ENCODE measurements at places on chromosomes 16 and 17. TPM values are rescaled to one million over a fixed set of nuclear protein-coding genes. Genes with fewer than 3 reads are reported as not detected.
A peak's percentile ranks its signal among the peaks of the same experiment; 100 is the strongest.

- H3K36me3 ChIP-seq, result peaks cover 7% of the 10 kb centered on the region
- H3K27ac ChIP-seq, result peak overlapping the region; percentile 84
- H3K27me3 ChIP-seq, result no peaks in the 10 kb centered on the region
These were observed 40.8 kb downstream of the YPEL2 start for GRCh38 chr17:59372138-59372751.

The ATP2A1 gene
- 1.8 TPM for total RNA-seq

DNA sequence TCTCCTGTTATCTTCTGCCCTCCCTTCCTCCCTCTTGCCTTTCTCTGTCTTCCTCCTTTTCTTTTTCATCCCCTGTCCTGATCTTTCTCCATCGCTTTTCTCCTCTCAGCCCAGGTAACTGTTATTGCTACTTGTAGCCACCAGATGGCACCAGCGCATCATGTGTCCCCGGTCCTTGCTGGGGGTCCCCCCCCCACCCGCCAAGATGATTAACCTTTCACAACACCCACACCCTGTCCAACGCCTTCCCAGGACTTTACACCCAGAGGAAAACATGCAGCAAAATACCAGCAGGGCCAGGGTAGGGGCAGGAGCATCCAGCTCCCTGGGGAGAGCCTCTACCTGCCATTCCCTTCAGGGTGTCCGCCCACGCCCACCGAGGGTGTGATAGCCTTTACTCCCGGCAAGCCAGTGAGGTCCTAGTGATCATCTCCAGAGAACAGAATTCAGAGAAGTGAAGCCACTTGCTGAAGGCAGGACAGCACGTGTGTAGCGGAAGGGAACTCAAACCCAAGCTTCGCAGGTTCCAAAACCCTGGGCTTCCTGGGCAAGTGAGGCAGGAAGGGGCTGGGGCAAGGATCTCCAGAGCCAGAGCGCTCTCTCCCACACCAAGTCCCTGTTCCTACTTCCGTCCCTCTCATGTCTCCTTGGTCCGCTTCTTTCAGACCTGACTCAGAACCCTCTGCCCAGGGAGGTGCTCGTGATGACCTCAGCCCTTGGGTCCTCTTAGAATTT is 13.4 kb upstream of the TAC4 start:
- DNase-seq, result peak; percentile 16
- H3K27me3 ChIP-seq, result peaks cover 14% of the 10 kb centered on the region
- no peak overlapping the region for H3K4me3 ChIP-seq
- H3K4me1 ChIP-seq, result peaks cover 4% of the 10 kb centered on the region

GRCh38 chr17:17971431-17972125 is 622 bp downstream of the TOM1L2 start:
- no peaks in the 10 kb centered on the region for H3K36me3 ChIP-seq
- peaks cover 34% of the 10 kb centered on the region for H3K4me1 ChIP-seq
- H3K27ac ChIP-seq, result peak overlapping the region; percentile 21
- DNase-seq, result no peak

GRCh38 chr17:867896-868489 is 85.8 kb downstream of the MRM3 start:
- no peaks in the 10 kb centered on the region for H3K4me1 ChIP-seq
- no peak overlapping the region for H3K4me3 ChIP-seq
- DNase-seq, result no peak
- no peaks in the 10 kb centered on the region for H3K36me3 ChIP-seq

GRCh38 chr17:41547921-41548843 is 20.1 kb upstream of the KRT19 start:
- no peak overlapping the region for H3K4me3 ChIP-seq
- DNase-seq, result peak; percentile 17
- peaks cover 21% of the 10 kb centered on the region for H3K4me1 ChIP-seq
- peak overlapping the region; percentile 34 for H3K27ac ChIP-seq
- H3K27me3 ChIP-seq, result peaks cover 2% of the 10 kb centered on the region

DNA sequence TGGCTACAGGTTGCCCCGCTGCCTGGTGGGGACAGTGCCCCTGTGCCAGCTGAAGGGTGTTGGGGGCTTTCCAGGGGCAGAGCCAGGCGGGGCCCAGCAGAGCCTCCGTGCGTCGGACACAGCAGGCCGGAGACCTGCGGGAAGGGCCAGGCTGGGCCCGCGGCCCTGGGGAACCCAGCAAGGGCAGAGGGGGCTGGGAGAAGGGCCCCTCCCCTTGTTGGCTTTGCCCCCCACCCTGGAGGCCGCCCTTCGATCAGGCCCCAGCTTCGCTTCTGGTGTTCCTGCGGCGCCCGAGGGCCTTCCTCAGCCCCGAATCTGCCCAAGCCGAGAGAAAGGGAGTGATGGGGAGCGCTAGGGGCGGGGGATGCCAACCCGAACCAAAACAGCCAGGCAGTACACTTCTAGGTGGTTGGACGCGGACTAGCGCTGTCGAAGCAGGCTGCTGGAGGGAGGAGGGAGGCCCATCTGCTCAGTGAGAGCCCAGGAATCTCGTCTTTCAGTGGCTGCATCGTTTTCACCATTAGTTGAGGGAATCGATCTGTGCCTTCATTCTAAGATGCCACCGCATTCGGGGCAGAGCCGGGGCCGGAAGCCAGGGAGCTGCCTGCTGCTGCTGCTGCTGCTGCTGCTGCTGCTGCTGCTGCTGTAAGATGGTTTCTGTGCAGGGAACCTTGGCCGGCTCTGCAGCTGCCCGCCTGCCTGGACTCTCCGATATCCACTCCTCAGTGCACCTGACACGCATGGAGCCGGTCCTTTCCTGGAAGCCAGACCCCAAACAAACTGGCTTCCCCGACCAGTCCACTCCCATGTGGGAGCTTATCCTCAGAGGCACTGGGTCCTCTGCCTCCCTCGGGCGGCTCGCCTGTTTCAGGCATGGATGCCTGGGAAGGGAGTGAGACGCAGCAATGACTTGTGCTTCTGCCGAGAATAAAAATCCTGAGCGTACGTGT is 1.7 kb downstream of the JPH3 start:
- H3K27ac ChIP-seq, result no peak overlapping the region
- peaks cover 2% of the 10 kb centered on the region for H3K4me1 ChIP-seq
- no peaks in the 10 kb centered on the region for H3K36me3 ChIP-seq

The DHODH gene
- 27.1 TPM for total RNA-seq

GRCh38 chr17:5164436-5164835 is 27.2 kb downstream of the ZNF594 start:
- no peaks in the 10 kb centered on the region for H3K36me3 ChIP-seq
- no peak overlapping the region for H3K4me3 ChIP-seq
- H3K27ac ChIP-seq, result no peak overlapping the region

The KAT2A gene
- 59.6 TPM for total RNA-seq

- DNase-seq, result no peak
- H3K4me3 ChIP-seq, result no peak overlapping the region
- no peaks in the 10 kb centered on the region for H3K36me3 ChIP-seq
- H3K4me1 ChIP-seq, result peaks cover 2% of the 10 kb centered on the region
- no peak overlapping the region for H3K27ac ChIP-seq
These were observed 8.2 kb upstream of the CDYL2 start for GRCh38 chr16:80812593-80812992.

The CACNG3 gene
- not detected for total RNA-seq

The SPNS3 gene
- total RNA-seq, result 3.3 TPM

GRCh38 chr17:1961189-1961588 is 63.9 kb downstream of the RTN4RL1 start:
- H3K27ac ChIP-seq, result no peak overlapping the region
- H3K27me3 ChIP-seq, result no peaks in the 10 kb centered on the region
- no peaks in the 10 kb centered on the region for H3K4me1 ChIP-seq
- DNase-seq, result no peak

The OR3A3 gene
- total RNA-seq, result not detected

DNA sequence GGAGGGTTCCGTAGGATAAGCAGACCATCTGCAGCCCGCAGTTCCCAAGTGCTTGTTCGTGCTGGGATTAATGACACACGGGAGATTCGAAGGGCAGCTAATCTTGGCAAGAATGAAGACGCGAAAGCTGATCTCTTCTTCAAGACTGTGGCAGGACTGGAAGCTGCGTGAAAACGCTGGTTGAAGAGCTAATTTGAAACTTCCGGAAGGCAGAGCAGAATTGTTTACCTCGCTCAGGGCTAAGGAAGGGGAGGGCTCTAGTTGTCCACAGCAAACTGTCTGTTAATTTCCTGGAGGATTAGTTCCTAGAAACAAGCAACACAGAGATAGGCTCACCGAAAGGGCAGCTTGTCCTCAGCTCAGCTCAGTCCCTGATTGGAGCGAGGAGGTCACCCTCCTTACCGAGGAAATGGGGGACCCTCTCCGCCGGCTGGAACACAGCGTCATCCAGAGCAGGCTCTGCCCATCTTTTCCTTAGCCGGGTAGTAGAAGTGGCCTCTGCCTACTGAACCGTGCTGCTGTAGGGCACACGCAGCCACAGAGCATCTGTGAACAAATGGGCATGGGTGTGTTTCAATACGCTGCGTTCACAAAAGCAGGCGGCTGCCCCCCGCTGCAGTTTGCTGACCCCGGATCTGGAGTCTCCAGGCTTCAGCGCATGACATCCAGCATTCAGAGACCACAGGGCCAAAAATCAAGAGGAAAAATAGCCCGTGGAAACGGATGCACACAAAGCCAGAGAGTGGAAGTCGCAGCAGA is 16.7 kb upstream of the BAIAP2 start:
- peaks cover 10% of the 10 kb centered on the region for H3K36me3 ChIP-seq
- peak overlapping the region; percentile 95 for H3K27ac ChIP-seq
- peak; percentile 50 for DNase-seq
- H3K4me1 ChIP-seq, result peaks cover 25% of the 10 kb centered on the region
- H3K4me3 ChIP-seq, result peak overlapping the region; percentile 77

DNA sequence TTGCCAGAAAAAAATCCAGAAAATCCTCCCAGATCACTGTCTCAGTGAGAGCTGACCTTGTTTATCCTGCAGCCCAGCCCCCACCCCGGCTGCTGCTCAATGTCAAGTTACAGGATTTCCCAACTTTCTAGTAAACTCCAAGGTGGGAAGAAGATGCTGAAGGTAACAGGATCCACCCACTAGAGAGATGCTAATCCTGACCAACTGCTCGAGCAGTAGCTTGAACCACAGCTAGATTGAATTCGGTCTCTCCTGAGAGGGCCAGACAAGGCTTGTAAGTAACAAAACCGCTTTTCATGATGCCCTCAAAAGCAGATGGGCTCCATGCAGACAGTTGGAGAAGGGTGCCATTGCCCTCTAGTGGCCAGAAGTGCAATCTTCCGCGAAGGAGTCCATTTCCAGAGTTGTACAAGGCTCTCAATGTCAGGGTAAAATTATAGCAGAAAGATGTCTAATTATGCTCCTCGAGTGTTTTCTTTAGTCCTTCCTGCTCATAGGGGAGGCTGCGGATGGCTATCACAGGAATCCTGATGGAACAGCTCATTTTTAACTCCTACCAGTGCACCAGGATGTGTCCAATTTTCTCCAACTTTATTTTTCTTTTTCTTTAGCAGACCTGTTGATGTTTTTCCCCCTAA is 3.9 kb downstream of the CDH11 start:
- H3K27me3 ChIP-seq, result peaks cover 13% of the 10 kb centered on the region
- no peaks in the 10 kb centered on the region for H3K4me1 ChIP-seq
- H3K36me3 ChIP-seq, result no peaks in the 10 kb centered on the region
- no peak overlapping the region for H3K27ac ChIP-seq

- DNase-seq, result no peak
- no peak overlapping the region for H3K27ac ChIP-seq
- H3K4me1 ChIP-seq, result peaks cover 12% of the 10 kb centered on the region
- no peaks in the 10 kb centered on the region for H3K36me3 ChIP-seq
- no peak overlapping the region for H3K4me3 ChIP-seq
These were observed 5.6 kb downstream of the BAIAP3 start for GRCh38 chr16:1338855-1339675.

- H3K4me1 ChIP-seq, result no peaks in the 10 kb centered on the region
- no peak for DNase-seq
- H3K36me3 ChIP-seq, result no peaks in the 10 kb centered on the region
- no peak overlapping the region for H3K4me3 ChIP-seq
These were observed 156.4 kb downstream of the HS3ST2 start for GRCh38 chr16:22970209-22970865.

DNA sequence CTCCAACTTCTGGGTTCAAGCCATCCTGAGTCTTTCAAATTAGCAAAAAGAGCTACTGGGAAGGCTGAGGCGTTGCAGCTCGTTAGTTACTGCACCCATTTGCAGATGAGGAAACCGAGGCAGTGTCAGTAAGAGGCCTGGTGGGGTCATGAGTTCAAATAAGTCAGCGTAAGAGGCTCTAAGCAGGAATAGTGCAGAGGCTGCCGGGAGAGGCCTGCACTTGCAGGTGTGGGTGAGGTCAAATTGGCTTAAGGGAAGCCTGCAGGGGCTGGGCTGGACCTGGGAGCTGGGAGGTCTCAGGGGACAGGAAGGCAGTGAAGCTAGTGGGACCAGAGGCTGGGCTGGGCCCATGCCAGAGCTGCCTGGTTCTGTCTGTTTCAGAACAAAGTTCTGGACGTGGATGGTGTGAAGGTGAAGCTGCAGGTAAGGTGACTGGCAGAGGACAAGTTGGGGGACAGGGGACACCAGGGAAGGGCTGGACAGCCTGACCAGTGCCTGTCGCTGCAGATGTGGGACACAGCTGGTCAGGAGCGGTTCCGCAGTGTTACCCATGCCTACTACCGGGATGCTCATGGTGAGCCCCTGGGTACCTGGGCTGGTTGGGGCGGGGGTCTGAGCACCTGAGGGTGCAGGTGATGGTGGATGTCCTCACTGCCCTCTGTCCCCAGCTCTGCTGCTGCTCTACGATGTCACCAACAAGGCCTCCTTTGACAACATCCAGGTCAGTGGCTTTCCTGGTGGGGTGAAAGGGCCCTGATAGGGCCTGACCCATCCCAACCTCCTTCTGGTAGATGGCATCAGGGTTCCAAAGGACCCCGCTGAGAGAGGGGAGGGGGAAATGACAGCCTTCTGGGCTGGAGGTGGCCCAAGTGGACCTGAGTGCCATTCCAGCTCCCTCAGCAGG is 3.0 kb downstream of the RAB26 start:
- peak overlapping the region; percentile 64 for H3K4me3 ChIP-seq
- H3K27me3 ChIP-seq, result peaks cover 2% of the 10 kb centered on the region
- DNase-seq, result no peak
- H3K36me3 ChIP-seq, result peaks cover 53% of the 10 kb centered on the region
- peak overlapping the region; percentile 35 for H3K27ac ChIP-seq

- peaks cover 41% of the 10 kb centered on the region for H3K4me1 ChIP-seq
- DNase-seq, result peak; percentile 90
- H3K27me3 ChIP-seq, result no peaks in the 10 kb centered on the region
- peak overlapping the region; percentile 93 for H3K27ac ChIP-seq
- peak overlapping the region; percentile 90 for H3K4me3 ChIP-seq
These were observed 1.3 kb downstream of the MAZ start for GRCh38 chr16:29807426-29808218.

DNA sequence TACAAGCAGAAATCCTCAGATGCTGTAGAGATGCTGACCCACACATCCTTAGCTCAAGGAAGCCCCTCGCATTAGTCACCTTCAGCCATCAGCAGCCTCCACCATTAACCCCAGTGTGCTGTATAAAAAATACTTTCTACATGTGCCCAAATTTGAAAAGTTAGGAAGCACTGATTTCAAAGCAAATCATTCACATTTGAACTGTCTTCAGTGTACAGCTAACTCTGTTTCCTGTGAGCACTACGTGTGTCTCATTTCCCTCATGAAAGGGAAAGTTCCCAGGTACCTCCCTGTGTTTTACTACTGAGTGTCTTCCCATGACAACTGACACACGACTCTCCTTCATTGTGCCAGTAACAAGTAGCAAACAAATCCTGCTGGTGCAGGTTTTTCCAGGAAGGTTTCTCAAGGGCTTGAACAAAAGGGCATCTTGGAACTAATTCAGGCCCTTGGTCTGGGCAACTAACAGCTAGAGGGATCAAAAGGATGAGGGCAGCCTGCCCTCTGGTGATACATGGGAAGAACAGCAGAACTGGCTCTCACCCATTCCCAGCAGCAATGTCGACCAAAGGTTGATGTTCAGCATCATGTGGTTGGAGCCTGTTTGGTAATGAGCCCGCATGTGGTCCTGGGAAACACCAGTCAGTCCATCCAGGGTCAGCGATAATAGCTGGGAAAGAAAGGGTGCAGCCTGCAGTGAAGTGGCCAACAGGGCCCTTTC is 4.0 kb downstream of the SLC35B1 start:
- peaks cover 66% of the 10 kb centered on the region for H3K36me3 ChIP-seq
- H3K27ac ChIP-seq, result no peak overlapping the region
- no peaks in the 10 kb centered on the region for H3K27me3 ChIP-seq
- peaks cover 24% of the 10 kb centered on the region for H3K4me1 ChIP-seq
- H3K4me3 ChIP-seq, result no peak overlapping the region

The BIRC5 gene
- 48.4 TPM for total RNA-seq

The TBC1D3I gene
- total RNA-seq, result 1.2 TPM

The MMP15 gene
- total RNA-seq, result 1.9 TPM

Measured in activated T-helper 2 cell treated with anti-CD3 and anti-CD28 coated beads, Interferon-gamma antibody, Interleukin-2, Interleukin-4, amounts not matched to agents 10 μg/mL and 5 μg/mL and 100 μg/mL, durations not matched to agents 14 hours and 24 hours and 36 hours (primary cell).